K562 (cell line): ENCODE measurements at places on chromosomes 1 and 21. TPM values are rescaled to one million over a fixed set of nuclear protein-coding genes. Genes with fewer than 3 reads are reported as not detected.
A peak's percentile ranks its signal among the peaks of the same experiment; 100 is the strongest.

GRCh38 chr1:230827801-230828200 lies 40.5 kb downstream of the C1orf198 start:
- no peaks in the 10 kb centered on the region for H3K36me3 ChIP-seq
- no peak for DNase-seq
- H3K4me3 ChIP-seq = no peak overlapping the region

- H3K4me3 ChIP-seq = no peak overlapping the region
- H3K4me1 ChIP-seq = peaks cover 5% of the 10 kb centered on the region
- no peaks in the 10 kb centered on the region for H3K36me3 ChIP-seq
- no peak for DNase-seq
- H3K27ac ChIP-seq = no peak overlapping the region
Observed at GRCh38 chr1:30817077-30817438, 59.5 kb upstream of the LAPTM5 start.

- no peaks in the 10 kb centered on the region for H3K36me3 ChIP-seq
- no peak overlapping the region for H3K4me3 ChIP-seq
- peaks cover 18% of the 10 kb centered on the region for H3K4me1 ChIP-seq
- no peak for DNase-seq
- no peak overlapping the region for H3K27ac ChIP-seq
Observed at GRCh38 chr1:30824736-30825429, 67.3 kb upstream of the LAPTM5 start.

AADACL4 gene
- polyA plus RNA-seq = not detected in 2 replicates

GRCh38 chr1:7921796-7922195 lies 18.8 kb downstream of the TNFRSF9 start:
- no peak overlapping the region for H3K4me3 ChIP-seq
- H3K27ac ChIP-seq = no peak overlapping the region
- H3K36me3 ChIP-seq = no peaks in the 10 kb centered on the region
- H3K27me3 ChIP-seq = peaks cover 37% of the 10 kb centered on the region
- H3K4me1 ChIP-seq = no peaks in the 10 kb centered on the region

UMODL1 gene
- polyA plus RNA-seq = not detected in 2 replicates

ABCG1 gene
- not detected in 2 replicates for polyA plus RNA-seq

DNA sequence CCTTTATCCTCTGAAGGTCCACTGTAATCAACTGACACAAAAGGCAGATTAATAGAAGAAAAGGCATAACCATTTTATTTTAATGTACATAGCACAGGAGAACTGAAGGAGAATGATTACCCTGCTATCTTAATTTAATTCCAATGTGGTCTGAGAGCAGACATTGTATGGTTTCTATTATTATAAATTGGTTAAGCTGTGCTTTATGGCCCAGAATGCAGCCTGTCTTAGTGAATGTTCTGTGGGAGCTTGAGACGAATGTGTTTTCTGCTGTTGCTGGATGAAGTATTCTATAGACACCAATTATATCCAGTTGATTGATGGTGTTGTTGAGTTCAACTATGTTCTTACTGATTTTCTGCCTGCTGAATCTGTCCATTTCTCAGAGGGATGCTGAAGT lies 25.0 kb upstream of the SLC2A1 start:
- H3K27me3 ChIP-seq = no peaks in the 10 kb centered on the region
- H3K4me1 ChIP-seq = peaks cover 25% of the 10 kb centered on the region
- H3K36me3 ChIP-seq = no peaks in the 10 kb centered on the region; the same call in 2 of the 3 replicates
- H3K27ac ChIP-seq = no peak overlapping the region

KCNK2 gene
- polyA plus RNA-seq = not detected in 2 replicates

DNA sequence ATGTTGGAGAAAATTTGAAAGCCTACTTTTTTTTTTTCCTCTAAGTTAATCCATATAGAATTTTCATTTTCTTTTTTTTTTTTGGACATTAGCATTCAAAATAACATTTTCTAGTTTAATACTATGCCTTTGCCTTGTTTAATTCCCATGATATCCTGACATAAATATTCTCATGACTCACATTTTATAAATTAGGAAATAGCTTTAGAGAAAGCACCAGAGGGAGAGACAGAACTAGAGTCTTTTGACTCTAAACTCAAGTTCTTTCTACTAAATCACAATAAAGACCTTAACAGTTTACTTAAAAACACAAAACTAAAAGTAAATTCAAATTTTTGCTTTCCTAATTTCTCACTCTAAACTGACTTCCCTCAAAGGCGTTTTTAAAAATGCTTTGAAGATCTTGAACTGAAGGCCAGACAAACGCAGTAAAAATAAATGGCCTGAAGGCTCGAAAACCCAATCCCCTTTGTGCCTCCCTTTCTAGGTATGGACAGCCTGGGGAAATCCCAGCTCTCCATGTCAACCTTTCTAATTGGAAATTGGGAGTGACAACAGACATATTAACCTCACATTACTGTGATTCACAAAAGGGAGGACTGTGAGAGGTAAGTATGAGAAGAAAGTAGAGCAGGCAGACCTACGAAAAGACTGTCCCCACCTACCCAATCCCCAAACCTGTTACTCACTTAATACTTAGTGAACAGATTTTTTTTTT lies 104.6 kb downstream of the ENAH start:
- peaks cover 20% of the 10 kb centered on the region for H3K27me3 ChIP-seq
- no peak for DNase-seq
- H3K4me3 ChIP-seq = no peak overlapping the region
- H3K36me3 ChIP-seq = no peaks in the 10 kb centered on the region

GRCh38 chr1:185670187-185670627 lies 64.0 kb upstream of the HMCN1 start:
- peak; percentile 24 for DNase-seq
- H3K4me3 ChIP-seq = no peak overlapping the region
- H3K36me3 ChIP-seq = no peaks in the 10 kb centered on the region
- no peak overlapping the region for H3K27ac ChIP-seq
- peaks cover 4% of the 10 kb centered on the region; the same call in 1 of the 3 replicates for H3K27me3 ChIP-seq

AMIGO1 gene
- 0.45 and 0.71 TPM in 2 replicates for polyA plus RNA-seq

RORC gene
- not detected in 2 replicates for polyA plus RNA-seq

DNA sequence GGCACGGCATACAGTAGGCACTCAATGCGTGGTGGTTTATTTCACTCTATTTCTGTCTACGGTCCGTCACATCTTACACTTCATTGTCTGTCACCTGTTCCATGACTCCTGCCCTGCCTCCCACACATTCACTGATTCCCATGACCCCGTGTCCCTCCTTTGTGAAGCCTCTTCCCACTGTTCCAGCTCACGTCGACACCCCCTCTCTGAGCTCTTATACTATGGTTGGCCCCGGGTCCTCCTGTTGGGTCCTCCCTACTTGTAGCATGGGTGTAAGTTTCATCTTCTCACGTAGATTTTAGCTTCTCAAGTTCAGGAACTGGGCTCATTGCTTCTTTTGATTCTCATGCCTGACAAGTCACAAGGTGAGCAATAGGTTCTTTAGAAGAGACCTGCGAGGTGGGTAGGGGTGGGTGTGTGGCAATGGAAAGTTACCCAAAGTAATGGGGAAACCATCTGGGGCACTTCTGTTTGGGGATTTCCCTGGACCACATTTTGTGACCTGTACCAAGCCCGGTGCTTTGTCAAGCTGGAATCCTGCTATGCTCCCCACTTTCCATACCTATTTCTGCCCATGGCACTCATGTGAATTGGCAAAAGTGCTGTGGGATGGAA lies 22.1 kb upstream of the IL10 start:
- DNase-seq = no peak
- H3K27ac ChIP-seq = no peak overlapping the region
- H3K36me3 ChIP-seq = no peaks in the 10 kb centered on the region
- H3K4me3 ChIP-seq = no peak overlapping the region

DNA sequence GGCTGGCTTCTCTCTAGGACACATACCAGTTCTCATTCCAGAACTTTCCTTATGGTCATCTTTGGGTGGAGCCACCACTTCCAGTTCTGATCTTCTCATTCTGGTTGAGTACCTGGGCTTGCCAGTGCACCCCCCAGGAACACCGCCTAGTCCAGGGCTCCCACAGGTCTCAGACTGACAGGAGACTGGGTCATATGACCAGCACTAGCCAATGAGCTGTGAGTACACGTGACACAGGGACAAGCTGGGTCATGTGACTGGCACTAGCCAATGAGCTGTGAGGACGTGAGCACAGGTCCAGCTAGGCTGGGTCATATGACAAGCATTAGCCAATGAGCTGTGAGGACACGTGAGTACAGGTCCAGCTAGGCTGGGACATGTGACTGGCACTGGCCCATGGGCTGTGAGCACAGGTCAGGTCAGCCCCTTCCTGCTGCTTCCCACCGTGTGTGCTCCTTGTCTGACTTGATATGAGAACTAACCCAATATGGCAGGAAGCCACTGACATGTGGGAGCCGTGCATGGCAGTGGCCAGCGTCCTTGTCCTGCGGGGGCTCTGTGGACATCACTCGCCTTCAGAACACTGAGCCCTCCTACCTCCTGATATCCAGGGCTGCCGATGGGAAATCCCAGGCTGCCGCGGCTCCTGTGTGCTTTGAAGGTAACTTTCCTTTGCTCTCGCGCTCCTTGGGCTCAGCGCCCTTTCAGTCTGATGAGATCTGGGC lies 22.7 kb downstream of the KRTAP10-1 start:
- H3K4me1 ChIP-seq = peaks cover 36% of the 10 kb centered on the region
- no peaks in the 10 kb centered on the region for H3K36me3 ChIP-seq
- peaks cover 23% of the 10 kb centered on the region; the same call in 1 of the 2 replicates for H3K27me3 ChIP-seq
- peak; percentile 92 for DNase-seq
- H3K27ac ChIP-seq = peak overlapping the region; percentile 19; the same call in 2 of the 3 replicates

- H3K4me3 ChIP-seq = no peak overlapping the region
- DNase-seq = no peak
- H3K27ac ChIP-seq = no peak overlapping the region
- no peaks in the 10 kb centered on the region for H3K4me1 ChIP-seq
Observed at GRCh38 chr1:242139986-242140385, 141.1 kb upstream of the MAP1LC3C start.

- peaks cover 14% of the 10 kb centered on the region for H3K36me3 ChIP-seq
- peak within 1 kb of the TSS; percentile 95 for H3K27ac ChIP-seq
- no peaks in the 10 kb centered on the region for H3K27me3 ChIP-seq
- H3K4me3 ChIP-seq = peak within 1 kb of the TSS; percentile 96
Observed at GRCh38 chr1:15684042-15684461, at the start of gene PLEKHM2. Gene PLEKHM2 (plus strand): TSS chr1:15684320. CDS start chr1:15684559, 239 bp downstream.

DNA sequence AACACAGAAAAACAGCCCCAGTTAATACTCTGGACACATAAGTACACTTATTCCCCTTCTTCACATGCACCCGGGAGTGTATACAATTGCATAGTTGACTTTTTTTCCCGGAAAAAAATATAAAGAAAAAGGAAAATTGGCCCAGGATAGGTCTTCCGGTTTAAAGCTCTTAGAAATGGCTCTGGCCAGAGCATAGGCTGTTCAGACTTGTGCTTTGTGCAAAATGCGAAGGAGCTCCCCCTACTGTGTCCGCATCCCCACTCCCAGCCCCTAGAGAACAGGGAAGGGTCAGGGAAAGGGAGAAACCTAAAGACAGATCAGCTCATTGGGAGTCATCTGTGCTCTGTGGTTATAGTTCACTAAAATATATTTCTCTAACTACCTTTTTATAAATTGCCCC lies 5.5 kb upstream of the MTMR11 start:
- DNase-seq = peak; percentile 67
- no peaks in the 10 kb centered on the region for H3K27me3 ChIP-seq
- H3K36me3 ChIP-seq = peaks cover 28% of the 10 kb centered on the region; the same call in 2 of the 3 replicates
- no peak overlapping the region; the same call in 2 of the 3 replicates for H3K27ac ChIP-seq

BSND gene
- not detected in 2 replicates for polyA plus RNA-seq
